ENCODE measurements at places on chromosomes 4 and X.

- peak; percentile 62 for DNase-seq
These were observed at the start of gene CD38 for GRCh38 chr4:15778289-15779241. CD38 (plus strand) TSS chr4:15778328; CDS start chr4:15778415, 87 bp downstream.

- DNase-seq = no peak
These were observed 23.1 kb upstream of the SLC6A14 start for GRCh38 chrX:116413273-116413672.

- peak; percentile 63 for DNase-seq
These were observed 154.2 kb downstream of the SNCA start for GRCh38 chr4:89682808-89683207.

- DNase-seq = no peak
These were observed 201.1 kb downstream of the ANTXR2 start for GRCh38 chr4:79871961-79872360.

DNA sequence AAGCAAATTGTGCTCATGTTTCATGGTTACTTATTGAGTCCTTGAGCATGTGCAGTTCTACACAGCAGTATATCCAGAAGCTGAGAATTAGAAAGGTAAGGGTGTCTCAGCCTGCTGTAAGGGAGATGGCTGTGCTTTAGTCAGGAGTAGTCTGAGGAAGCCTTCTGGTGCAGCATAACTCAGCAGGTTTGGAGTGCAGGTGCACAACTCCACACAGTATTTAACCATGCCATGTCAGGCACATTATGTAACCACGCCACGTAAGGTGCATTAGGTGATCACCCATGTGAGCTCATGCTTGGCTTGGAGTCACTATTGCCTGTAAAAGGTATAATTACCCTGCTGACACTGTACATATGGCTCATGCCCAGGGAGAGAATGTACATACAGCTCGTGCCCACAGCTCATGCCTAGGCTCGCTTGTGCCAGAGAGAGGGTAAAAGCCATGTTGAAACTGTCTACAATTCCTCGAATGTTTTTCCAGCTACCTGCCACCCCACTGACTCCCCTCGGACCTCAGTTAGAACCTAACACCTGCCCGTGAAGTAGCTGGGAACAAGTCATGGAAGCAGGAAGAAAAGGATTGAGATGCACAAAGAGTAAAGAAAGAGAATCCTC lies 37.8 kb downstream of the UCHL1 start:
- peak; percentile 11 for DNase-seq

GRCh38 chrX:154092371-154092770 lies 5.1 kb downstream of the MECP2 start:
- DNase-seq = no peak

- no peak for DNase-seq
These were observed 146.1 kb downstream of the COL25A1 start for GRCh38 chr4:109156356-109156755.

DNA sequence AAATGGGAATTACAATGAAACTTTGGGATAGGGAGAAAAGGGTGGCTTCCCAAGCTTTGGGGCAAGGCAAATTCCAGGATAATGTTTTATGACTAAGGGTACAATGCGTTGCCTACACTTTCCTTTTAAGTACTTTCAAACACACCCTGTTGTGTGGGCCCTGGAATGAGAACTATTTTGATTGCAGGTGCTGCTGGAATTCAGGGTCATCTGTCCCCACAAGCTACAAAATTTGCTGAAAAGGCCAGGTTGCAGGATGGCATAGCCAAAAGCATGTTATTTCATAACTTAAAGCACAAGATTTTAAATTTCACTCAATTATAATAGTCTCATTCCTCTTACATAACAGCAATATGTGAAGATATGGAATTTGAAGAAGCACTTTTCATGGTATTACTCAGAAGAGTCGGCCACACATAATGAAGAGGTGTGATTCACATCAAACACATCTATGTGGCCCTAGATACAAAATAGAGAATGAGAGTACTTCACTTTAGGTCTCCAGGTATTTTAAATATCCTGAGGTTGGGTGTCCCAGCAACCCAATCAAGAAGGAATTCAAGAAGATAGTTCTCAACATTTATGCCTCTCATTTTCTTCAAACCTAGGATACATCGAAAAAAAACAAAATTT lies 89.3 kb downstream of the APBB2 start:
- no peak for DNase-seq

GRCh38 chr4:86993909-86994681 lies 59.3 kb downstream of the AFF1 start:
- no peak for DNase-seq

- DNase-seq = no peak
These were observed 28.0 kb upstream of the ANKRD50 start for GRCh38 chr4:124740501-124740900.

GRCh38 chr4:153651587-153651986 lies 32.5 kb upstream of the TLR2 start:
- no peak for DNase-seq

GRCh38 chr4:168555437-168555836 lies 58.6 kb downstream of the PALLD start:
- DNase-seq = no peak

DNA sequence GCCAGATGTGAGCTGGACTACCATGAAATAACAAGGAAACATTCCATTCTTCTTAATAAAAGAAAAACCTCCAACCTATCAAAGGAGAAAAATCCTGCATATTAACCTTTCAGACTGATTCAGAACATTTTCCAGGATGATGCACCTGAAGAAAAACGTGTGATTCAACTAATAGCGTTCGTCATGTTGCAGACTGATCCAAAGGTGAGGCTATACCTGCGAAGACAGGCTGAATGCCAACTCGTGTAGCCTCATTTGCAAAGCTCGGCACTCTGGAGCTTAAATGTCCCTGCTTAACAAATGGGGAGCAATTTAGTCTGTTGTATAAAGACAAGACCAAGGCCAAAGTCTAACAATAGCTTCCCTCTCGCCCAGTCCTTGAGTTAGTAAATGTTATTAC lies 172.0 kb upstream of the NOCT start:
- DNase-seq = no peak

- no peak for DNase-seq
These were observed 52.5 kb downstream of the SYNPO2 start for GRCh38 chr4:118941149-118941548.

- DNase-seq = peak; percentile 70
These were observed 249.3 kb upstream of the PRKX start for GRCh38 chrX:3962511-3963311.

GRCh38 chr4:182502064-182502463 lies 258.9 kb downstream of the TENM3 start:
- DNase-seq = no peak

DNA sequence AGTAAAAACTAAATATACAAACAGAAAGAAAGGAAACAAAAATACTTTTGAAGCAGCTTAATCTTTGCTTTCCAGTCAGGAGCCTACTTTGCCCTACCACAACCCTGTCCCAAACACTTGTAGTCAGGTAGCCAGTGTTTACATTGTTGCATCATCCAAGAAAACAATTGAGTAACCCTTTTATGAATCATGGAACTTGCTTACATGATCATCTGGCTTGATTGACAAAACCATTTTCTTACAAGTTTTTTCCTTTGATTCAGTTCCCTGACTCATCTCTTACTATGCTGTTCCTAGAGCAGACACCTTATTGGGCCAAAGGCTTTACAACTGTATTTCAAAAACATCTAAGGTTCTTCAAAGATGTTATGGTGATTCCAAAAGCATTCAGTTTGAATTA lies 740.1 kb downstream of the KLHL13 start:
- DNase-seq = no peak

DNA sequence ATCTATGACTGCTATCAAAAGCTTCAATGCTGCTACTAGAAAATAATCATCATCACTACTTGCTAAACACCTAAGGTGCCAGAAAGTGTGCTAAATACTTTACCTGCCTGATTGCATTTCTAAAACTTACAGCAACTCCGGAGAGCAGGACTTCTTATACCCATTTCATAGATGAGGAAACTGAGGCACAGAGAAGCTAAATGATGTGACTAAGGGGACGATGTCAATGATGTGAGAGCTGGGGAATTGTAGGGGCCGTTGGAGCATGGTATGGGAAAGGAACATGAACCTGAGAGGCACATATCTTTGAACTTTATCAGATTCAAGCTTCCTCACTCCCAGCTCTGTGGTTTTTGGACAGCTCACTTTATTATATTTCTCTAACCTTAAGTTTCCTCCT lies 38.7 kb downstream of the CCKAR start:
- DNase-seq = no peak
